ENCODE measurements at places on chromosomes 1 and 21.
A peak's percentile ranks its signal among the peaks of the same experiment; 100 is the strongest.

GRCh38 chr1:243255791-243256512, at the start of gene SDCCAG8:
TSS of gene SDCCAG8 (plus strand) at chr1:243256041. CDS start at chr1:243256174, 133 bp downstream.
- peak; percentile 99 for DNase-seq

GRCh38 chr1:23477359-23478144, 6.4 kb downstream of the ASAP3 start:
- no peak for DNase-seq

GRCh38 chr21:39924577-39925308, 57.5 kb downstream of the PCP4 start:
- no peak for DNase-seq

DNA sequence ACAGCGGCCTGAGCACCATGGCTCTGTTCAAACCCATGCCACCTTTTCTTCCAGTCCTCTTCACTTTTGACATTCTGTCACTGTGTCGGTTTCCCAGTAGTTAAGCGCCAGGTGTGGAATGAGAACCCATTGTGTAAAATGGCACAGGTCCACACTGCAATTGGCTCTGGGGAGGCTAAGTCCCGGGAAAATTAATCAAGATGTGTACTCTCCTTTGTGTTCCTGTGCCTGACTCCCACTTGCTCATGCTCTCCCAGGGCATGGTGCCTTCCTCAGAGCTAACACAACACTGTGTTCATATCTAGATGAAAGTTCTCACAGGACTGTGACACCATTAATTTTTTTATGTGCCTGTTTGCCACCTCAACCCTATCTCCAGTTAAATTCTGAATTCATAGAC, 59.0 kb upstream of the BTG3 start:
- DNase-seq = no peak

DNA sequence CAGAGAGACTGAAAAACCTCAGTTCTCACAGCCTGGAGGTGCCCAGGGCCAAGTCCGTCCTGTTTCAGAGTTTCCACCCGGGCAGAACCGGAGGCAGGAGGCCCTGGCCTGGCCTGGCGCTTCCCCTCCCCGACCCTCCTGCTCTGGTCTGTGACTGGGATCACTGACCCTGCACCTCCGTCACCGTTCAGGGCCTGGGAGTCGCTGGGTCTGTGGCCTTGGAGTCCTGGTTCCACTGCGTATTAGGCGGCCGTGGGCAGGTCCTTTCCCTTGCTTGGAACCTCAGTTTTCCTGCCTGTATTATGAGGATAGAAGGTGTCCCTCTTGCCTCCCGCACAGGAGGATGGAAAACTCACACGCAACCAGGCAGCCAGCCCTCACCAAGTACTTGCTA, 533 bp upstream of the PLA2G2E start:
- DNase-seq = no peak

DNA sequence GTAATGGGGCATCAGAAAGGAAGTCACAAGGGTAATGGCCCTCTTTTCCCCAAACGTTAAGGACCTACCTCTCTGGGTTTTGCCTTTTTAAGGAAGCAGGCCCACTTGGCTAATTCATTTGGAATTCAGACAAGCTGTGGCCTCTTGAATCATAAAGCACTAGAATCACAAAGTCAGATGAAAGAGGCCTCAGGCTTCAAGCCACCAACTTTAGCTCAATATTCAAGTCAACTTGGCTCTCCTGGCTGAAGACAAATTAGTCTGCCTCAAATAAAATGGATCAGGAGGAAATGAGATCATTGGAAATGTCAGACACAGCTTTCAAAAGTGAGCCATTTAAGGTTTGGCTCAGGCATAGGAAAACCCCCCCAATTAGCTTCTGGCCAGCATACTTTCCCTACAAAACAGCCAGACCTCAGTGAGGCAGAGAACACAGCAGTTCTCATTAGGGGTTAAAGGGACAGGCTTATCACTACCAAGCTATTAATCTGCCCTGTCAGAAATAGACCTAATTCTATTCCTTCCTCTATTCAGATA, 34.3 kb downstream of the SLC35D1 start:
- DNase-seq = no peak

DNA sequence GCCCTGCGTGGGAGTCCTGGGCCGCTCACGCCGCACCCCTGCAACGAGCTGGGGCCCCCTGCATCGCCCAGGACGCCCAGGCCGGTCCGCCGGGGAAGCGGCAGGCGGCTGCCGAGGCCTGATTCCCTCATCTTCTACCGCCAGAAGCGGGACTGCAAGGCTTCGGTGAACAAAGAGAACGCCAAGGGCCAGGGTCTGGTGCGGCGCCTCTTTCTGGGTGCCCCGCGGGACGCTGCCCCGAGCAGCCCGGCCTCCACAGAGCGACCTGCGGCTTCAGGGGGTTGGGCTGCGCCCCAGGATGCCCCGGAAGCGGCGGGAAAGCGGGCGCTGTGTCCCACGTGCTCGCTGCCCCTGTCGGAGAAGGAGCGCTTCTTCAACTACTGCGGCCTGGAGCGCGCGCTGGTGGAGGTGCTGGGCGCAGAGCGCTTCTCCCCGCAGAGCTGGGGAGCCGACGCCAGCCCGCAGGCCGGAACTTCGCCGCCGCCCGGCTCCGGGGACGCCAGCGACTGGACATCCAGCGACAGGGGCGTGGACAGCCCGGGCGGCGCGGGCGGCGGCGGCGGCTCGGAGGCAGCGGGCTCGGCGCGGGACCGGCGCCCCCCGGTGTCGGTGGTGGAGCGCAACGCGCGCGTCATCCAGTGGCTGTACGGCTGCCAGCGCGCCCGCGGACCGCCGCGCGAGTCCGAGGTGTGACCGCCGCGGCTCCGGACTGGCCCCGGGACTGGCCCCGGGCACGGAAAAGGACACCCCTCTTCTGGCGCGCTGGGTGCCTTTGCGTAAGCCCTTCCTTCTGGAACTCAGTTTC, 2.7 kb downstream of the FAM110D start:
- DNase-seq = no peak

GRCh38 chr1:45686015-45686287, 382 bp downstream of the GPBP1L1 start:
- no peak for DNase-seq

GRCh38 chr1:43796111-43796581, 88.8 kb downstream of the ST3GAL3 start:
- no peak for DNase-seq

DNA sequence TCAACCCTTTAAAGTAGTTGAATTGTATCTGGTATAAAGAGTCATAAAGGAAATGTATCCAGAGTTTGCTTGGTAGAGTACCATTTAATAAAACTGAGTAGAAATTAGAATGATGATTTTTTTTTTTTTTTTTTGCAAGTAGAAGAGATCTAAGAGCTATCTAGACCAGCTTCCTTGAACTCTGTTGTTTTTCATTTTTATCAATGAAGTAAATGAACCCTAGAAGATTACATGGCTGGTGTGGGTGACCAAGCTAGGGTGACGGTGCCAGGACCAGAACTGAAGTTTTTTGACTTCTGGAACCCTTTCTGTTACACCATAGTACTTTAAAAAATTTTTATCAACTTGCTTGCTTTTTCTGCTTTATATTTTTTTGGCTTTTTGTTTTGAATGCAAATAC, 36.9 kb downstream of the MACO1 start:
- DNase-seq = no peak

- DNase-seq = no peak
Observed at GRCh38 chr1:24481843-24482610, 20.6 kb upstream of the RCAN3 start.

DNA sequence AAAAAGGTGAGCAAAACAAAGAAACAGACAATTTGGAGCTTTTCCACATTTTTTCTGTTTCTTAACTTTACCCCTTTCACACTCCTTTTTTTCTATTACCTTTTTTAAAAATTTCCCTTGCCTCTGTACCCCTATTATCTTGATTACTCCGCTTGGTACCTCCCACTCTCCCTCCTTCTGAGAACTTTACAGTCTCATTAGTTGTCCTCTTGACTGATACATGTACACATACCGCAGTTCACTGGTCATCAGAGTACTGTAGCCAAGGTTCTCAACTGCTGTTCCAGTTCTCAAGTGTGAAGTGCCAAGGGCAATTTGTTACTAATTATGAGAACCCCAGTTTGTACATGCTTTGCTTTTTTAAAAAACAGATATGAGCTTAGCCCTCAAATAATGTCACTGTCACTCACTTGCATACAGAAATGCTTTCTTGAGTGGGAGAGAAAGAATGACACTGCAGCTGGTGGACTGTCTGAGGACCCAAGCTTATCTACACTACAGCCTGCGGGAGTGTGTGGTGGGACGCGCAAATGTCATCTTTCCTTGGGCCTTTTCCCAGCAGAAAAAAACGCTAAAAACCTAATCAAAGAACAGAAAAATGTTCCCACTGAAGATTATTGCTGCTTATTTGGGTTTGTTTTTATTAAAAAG, 160.8 kb downstream of the DISP1 start:
- no peak for DNase-seq

- DNase-seq = no peak
Observed at GRCh38 chr1:205122489-205122882, 708 bp upstream of the RBBP5 start.

GRCh38 chr1:234994436-234995295, 134.0 kb downstream of the TOMM20 start:
- no peak for DNase-seq

GRCh38 chr1:206835186-206835585, 30.2 kb upstream of the IL20 start:
- DNase-seq = no peak

DNA sequence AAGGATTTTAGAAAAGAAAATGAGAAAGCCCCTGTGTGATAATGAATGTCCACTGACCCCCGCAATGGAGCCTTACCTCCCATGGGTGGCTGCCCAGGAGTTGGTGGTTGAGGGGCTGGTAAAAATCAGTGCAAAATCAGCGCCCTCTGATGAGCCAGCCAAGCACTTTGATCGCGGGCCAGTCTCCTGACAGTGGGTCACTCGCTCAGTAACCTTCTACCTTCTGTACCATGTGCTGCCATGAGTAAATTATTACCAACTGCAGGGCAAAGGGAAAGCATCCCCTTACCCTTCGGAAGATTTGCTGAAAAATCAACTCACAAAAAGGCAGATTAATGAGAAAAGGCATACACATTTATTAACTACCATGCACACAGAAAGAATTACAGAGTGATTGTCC, 58.8 kb downstream of the KCNK1 start:
- no peak for DNase-seq

DNA sequence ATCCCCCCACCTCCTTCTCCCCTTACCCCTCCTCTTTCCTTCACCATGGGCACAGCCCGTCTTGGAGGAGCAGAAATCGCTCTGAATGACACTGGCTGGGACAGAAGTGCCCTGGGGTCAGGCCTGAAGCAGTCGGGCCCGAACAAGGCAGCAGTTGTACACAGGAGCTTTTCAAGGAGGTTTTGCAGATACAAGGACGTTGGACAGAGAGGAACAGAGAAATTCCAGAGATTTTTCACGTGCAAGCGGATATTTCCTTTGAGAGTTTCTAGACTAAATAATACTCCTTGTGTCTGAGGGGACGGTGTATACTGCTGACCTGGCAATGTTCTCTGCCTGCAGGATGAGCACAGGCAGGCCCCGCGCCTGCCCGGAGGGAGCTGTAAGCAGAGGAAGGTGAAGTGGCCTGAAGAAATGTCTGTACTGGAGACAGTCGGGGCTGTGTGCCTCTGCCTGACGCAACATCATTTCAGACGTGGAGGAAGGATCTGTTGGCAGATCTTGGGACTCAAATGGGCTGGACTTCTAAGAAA, 95.3 kb upstream of the SLC25A33 start:
- DNase-seq = no peak

GRCh38 chr1:8723010-8723409, 94.4 kb downstream of the RERE start:
- no peak for DNase-seq

- no peak for DNase-seq
Observed at GRCh38 chr1:91555821-91556531, 55.3 kb downstream of the CDC7 start.

- no peak for DNase-seq
Observed at GRCh38 chr1:153608742-153609584, 4.0 kb downstream of the S100A16 start.

- DNase-seq = no peak
Observed at GRCh38 chr1:58395355-58395754, 151.2 kb downstream of the OMA1 start.

DNA sequence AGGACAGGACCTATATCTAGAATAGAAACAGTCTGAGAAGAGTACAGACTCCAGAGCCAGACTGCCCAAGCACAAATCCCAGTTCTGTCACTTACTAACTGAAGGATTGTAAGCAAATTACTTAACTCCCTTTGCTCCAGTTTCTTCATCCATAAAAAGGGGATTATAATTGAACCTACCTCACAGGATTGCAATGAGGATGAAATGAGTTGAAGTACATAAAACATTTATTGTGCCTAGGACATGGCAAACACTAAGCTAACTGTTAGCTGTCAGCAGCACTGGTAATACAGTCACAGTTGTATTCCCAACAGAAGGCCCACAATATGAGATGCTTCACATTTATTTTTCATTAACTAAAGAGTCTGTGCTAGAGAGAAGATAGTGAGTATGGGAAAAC, 33.9 kb downstream of the MCOLN2 start:
- no peak for DNase-seq

GRCh38 chr1:199033661-199034060, 394.8 kb downstream of the PTPRC start:
- DNase-seq = no peak

- DNase-seq = no peak
Observed at GRCh38 chr1:85581802-85582686, 1.5 kb downstream of the CCN1 start.

DNA sequence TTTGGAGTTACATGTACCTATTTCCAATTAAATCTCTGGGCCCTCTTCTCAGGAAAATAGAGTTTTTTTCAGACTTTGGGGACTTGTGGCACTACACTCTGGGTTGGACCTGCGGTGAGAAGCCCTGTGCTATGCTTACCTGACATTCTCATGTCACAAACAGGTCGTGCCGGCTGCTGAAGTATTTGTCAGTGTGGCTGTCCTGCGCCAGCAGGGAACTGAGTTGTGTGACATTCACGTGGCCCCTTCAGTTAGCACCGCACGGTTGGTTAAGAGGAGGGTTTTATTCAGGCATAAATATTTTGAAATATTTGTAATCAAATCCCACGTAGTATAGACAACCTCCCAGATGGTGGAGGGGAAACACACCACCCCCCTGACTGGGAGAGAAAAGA, 6.3 kb upstream of the COL6A2 start:
- DNase-seq = no peak

Measured in vagina (tissue), 2 donors.